Midbrain (tissue), 1 donor: ENCODE measurements at places on chromosomes 3 and 15.

- no peak for DNase-seq
These were observed 85.3 kb downstream of the SEMA5B start for GRCh38 chr3:122942239-122942638.

DNA sequence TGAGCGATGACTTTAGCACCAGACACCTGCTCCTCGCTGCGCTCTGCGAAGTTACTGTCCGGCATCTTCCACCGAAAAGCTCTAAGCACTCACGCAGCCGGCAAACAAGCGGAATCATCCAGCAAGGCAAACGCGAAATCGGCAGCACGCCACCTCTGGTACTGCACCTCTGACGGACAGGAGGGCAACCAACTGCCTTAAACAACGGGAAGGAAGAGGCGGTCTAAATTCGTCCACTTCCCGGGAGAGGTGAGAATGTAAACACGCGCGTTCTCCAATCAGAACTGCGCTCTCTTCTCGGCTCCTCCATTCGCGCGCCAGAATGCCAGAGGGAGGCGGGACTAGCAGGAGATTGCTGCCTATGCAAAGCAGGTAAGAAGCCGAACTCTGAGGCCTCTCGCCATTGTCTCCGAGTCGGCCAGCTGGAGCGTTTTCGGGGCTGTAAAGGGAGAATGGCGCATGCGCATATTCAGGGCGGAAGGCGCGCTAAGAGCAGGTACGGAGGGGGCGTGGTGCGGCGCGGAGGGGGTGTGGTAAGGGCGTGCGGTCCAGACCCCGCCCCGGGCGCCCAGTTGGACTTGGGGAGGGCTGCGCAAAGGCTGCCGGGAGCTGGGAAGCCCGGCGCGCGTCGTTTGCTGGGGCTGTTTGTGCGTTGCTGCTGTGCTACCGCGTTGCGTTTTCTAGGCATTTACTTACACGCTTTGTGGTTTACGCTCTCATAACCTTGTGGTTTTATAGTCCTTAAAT lies at the start of the genes BTD and HACL1:
TSS of gene BTD (plus strand) at position 347 of the 747 bp plus-strand sequence. CDS start 33,695 bp downstream, outside the sequence.
TSS of gene HACL1 (minus strand) at position 171 of the 747 bp plus-strand sequence. CDS start at position 65, 106 bp downstream.
- no peak for DNase-seq

- no peak for DNase-seq
These were observed 62.2 kb downstream of the SOX2 start for GRCh38 chr3:181773921-181774320.

DNA sequence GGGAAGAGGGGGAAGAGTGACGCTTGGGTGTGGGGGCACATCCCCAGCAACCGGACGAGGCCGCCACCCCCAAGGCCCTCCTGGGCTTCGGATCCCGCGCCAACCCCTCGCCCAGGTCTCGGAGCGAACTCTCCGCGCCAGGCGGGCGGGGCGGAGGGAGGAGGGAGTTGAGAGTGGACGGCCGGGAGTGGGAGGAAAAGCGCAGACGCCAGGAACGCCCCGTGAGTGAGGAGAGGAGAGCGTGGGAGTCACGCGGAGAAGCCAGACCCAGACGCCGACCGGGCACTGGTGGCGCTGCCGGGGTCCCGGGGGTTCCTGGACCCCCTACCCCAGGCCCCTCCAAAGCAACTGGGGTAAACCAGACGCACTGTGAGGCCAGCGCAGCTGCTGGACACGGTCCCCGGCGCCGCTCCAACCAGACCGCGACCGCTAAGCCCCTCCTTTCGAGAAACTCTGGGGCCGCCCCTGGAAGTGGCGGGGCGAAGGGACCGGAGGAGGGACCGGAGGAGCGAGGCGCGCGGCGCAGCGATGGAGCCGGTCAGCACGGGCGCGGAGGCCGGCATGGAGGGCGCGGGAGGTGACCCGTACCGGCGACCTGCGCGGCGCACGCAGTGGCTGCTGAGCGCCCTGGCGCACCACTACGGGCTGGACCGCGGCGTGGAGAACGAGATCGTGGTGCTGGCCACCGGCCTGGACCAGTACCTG lies at the start of gene EFCC1:
TSS of gene EFCC1 (plus strand) at position 204 of the 705 bp plus-strand sequence. CDS start at position 529, 325 bp downstream.
- DNase-seq, result no peak

GRCh38 chr3:38634111-38634510 lies 15.4 kb downstream of the SCN5A start:
- no peak for DNase-seq

DNA sequence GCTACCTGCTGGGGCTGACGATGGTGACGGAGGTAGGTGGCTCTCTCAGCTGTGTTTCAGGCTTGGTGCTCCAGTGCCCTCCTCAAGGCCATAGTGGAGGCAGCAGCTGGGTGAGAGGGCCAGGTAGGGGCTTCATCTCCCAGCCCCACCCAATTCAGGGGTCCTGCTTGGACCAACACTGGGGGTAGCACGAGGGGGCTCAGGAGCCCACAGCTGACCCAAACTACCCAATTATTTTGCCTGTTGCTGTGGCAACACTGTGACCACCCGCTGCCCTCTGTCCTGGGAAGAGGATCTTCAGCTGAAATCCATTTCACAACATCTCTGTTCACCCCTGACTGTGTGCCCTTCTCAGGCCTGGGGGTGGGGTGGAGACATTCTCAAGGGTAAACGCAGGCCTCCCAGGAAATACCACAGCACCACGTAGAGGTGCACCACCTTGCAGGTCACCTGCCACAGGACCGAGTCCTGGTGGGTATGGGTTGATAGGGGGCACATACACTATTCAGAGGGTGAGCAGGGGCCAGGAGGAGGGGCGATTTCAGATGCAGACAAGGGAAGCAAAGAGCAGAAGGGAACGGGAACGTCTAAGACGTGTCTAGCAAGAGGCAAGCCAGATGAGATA lies 62.7 kb downstream of the GRIP2 start:
- no peak for DNase-seq

DNA sequence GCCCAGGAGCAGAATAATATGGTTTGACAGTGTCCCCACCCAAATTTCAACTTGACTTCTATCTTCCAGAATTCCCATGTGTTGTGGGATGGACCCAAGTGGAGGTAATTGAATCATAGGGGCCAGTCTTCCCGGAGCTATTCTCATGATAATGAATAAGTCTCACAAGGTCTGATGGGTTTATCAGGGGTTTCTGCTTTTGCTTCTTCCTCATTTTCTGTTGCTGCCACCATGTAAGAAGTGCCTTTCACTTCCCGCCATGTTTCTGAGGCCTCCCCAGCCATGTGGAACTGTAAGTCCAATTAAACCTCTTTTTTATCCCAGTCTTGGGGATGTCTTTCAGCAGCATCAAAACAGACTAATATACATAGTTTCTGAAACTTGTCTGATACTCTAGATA lies 28.4 kb upstream of the ATP2C1 start:
- no peak for DNase-seq

DNA sequence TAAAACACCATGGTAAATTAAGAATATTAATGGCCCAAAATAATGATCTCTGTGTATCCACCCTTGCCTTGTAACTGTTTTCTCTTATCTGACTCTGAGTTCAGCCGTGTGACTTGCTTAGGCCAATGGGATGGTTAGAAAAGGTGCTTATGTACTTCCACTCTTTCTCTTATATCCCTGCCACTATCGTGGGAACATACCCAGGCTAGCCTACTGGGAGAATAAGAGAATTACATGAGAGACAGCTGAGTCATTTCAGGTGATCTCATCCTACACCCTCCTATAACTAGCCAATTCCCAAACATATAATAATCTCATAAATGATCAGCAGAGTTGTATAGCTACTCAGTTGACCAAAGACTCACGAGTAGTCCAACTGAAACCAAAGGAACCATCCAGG lies 98.3 kb upstream of the ABI3BP start:
- DNase-seq, result no peak

- no peak for DNase-seq
These were observed 159.7 kb downstream of the MEX3B start for GRCh38 chr15:81886080-81886479.
